Activated CD4-positive, alpha-beta T cell treated with anti-CD3 and anti-CD28 coated beads, Interleukin-10, Interleukin-2, amounts not matched to agents 100 ng/mL and 50 ng/mL, durations not matched to agents 16 hours and 8 hours (primary cell): ENCODE measurements at places on chromosomes 1 and 21.

DNA sequence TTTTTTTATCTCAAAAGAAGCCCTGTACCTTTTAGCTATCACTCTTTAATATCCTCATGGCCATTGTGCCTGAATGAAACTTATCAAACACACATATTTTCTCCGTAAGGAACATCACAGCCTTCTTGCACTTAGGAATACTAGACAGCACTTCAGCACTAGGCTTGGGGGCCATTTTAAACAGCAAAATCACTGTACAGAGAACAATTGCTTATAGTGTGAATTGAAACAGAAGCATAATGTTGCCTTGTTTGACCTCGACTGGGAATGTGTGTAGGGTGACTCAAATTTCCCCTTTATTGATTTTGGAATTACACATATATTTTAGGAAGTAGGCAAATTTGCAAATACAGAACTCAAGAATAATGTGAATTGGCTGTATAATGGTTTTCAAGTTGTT lies 36.4 kb downstream of the KYAT3 start:
- no peak for DNase-seq

GRCh38 chr1:29349871-29350491 lies 113.7 kb downstream of the PTPRU start:
- no peak for DNase-seq

GRCh38 chr1:5150191-5150590 lies 495.8 kb downstream of the AJAP1 start:
- DNase-seq = no peak

DNA sequence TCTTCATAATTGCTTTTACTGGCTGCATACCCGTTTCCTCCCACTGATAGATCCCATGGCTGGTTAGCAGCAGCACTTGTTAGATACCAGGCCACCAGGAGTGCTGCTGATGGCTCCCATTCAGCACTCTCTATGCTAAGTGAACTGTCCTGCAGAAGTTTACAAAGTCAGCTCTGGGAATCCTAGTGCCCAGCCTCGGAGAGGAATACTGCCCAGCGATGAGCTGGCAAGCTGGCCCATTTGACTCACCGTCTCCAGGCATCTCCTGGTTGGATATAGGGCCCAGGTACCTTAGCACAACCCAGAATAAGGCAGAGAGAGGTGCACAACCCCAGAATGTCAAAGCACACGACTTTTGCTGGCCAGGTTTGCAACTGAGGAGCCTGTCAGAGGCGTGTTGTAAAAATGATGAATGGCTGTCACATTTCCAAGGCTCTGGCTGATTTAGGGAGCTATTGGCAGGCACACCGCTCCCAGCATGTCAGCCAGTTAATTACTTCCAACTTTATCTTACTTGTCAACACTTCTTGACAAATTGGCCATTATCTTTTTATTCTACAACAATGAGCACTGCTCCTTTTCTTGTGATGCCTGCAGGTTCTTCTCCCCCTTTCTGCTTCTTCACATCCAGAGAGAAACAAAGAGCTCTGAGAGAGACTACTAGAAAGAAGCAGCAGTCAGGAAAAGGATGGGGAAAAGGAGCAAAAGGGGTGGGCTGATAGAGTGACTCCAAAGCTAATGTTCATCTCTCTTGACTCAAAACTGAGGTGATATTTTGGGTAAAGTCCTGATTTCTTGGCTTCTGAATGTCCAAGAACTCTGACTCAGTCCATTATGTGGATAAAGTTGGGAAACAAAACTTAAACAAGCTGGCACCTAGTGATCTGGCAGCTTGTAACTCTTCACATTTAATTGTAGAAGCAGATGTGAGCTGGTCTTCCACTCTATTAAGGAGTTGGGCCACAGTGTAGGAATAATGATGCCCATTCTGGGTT lies 10.8 kb upstream of the ANGPTL7 start:
- no peak for DNase-seq

- no peak for DNase-seq
Measured at GRCh38 chr1:86423873-86424272, at the start of gene CLCA2. Gene CLCA2 (plus strand): TSS chr1:86424171. CDS start chr1:86424248, 77 bp downstream.

DNA sequence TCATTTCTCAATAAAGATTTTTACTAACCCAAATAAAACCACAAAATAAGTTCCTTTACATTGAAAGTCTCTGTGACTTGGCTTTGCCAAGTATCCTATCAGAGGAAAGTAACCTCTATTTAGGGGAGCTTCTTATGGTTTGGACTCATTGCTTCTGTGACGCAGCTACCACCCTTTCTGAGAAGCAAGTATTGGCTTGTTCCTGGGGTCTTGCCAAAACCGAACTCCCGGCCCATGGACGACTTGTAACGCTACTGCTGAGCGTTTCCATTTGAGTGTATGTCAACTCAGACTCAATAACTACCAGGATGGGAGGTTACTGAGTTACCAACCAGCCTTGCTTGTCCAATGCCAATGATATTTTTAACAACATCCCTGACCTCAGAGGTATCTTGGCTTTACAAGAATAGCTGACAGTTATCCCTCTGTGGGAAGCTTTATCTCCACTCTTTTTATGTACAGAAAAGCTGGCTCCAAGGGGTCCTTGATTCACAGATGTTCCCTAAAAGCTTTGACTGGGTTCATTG lies 911.9 kb downstream of the TTLL7 start:
- no peak for DNase-seq

- no peak for DNase-seq
Measured at GRCh38 chr1:184512724-184513123, 125.9 kb downstream of the C1orf21 start.

DNA sequence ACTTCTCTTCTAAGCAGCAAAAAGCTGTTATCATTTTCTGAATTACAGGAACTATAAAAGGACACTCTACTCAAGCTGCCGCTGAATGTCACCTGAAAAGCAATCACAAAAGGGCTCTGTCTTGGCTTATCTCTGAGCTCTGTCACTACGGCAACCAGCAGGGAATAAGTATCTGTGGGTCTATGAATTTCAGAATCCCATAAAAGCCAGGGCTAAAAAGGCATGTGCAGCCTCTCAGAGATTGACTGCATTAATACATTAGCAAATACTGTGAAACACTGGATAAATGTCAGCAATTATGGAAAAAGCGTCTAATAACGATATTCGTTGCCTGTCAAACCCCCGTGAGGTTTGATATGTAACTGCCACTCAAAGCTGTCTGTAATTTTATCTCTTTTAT lies 210.2 kb upstream of the DMRTA2 start:
- DNase-seq = no peak

DNA sequence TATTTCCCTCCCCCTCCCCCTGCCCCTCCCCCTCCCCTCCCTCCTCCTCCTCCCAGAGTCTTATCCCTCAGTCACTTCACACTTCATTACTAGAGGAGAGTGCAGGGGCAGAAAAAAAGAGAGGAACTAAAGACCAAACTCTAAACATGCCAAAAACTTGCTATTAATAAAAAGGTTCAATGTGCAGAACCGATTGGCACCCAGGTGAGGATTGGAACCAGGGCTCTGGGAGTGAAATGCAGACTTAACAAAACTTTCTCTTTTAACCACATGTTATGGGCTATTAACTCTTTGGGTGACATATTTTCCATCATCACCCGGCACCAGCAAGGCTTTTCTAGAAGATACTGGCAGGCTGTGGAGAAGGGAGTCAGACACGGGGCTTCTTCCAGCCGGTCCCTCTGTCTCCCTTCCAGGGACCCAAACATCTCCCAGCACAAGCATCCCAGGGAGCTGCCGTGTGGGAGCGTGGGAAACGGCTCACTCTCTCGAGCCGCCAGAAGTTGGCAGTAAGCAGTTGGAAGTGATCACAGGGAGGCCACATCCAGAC lies 13.6 kb downstream of the NID1 start:
- DNase-seq = no peak

DNA sequence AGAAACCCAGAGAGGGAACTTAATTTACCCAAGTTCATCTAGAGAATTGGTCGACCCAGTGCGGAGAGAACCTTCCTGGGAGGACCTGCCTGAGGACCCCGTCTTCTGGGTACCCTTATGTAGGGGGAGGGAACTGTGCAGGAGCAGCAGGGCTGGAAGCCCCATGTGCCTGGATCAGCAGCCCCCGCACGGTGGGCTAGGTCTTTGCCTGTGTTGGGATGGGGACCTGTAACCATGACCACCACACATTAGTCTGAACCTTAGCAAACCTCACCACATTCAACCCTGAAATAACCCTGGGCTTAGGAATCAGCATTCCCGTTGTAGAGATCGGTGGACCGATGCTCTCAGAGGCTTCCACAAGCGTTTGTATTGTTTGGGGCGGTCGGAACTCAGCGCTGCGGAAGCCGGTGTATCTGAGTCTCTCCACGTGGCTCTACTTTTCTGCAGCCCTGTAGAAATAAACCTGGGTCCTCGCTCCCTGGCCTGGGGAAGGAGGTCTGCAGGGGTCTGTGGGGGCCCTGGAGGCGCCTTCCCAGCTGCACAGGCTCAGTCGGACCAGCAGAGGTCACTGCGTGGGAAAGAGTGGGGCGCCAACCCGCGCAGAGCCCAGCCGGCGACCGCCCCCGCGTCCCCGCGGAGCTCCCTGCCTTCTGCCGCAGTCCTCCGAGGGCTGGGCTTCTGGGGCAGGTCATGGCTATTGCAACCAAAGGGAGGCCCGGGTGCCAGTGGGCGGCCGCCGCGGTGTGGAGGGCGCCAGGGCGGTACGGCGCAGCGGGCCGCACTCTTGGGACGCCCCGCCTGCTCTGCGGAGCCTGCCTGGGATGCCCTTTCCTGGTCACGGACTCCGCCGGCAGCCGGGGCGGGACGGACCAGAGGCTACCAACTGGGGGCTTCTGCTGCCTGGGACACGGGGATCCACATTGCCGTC lies 36.2 kb upstream of the KCNA10 start:
- DNase-seq = peak; percentile 50

DNA sequence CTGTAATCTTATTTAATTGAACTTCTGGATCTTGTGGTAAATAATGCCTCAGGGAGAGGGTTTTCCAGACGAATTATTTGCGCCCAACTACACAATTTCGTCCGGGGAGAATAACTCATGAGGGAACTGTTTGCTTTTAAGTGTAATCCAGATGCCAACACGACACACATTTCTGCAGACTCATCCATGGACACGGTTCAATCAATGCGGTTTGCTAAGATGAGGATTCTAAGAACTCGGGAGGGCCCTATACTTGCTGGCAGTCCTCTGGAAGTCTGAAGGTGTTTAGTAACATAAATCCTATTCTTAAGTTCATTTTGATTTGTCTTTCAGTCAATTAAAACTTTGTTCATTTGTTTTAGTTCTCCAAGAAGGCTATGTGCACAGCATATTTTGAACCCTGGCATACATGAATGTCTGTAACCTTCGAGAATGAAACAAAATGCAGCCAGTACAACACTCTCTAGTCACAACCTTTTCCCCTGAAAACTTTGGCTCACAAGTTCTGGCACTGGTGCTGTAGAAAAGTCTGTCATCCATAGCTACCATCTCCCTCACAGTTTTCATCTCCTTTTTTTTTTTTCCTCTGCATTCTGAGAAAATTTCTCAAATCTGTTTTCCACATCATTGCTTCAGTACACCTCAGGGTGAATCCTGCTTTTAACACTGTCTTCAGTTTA lies 38.8 kb downstream of the DIPK1A start:
- no peak for DNase-seq

GRCh38 chr1:15598436-15598835 lies 13.6 kb upstream of the AGMAT start:
- no peak for DNase-seq

DNA sequence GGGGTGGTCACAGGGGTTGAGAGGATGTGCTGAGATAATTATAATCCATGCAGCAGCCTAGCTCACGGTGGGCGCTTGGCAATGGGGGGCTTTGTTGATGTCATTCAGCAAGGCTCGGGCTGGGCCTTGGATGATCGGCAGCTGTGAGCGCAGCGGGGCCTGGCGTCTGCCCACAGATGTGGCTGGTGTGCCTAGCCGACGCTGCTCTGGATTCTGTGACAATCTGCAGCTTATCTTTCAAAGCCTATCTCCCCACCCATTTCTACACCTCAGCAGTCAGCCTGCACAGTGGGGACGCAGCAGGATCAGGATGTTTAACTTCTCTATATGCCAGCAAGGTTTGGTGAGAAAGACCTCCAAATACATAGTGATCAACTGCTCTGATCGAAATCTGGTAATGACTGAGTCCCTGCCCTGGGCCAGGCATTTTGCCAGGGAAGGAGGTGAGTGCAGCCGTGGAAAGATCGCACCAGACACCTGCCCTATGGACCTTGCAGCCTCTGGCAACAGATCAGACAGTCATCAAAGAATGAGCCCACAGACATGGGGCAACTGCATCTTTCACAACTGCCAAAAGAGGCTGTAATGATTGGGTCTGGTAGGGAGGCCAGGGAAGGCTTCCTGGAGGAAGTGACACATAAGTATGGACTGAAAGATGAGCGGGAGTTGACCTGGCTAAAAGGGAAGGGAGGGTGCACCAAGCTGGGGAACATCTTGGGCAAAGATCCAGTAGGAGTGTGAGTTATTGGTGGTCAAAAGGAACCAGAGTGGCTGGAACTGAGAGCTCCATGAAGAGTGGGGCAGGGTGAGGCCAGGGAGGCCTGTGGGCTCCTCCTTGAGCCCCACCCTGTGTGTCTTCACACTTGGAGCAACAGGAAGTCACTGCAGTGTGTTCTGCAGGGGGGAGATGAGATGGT lies 35.3 kb downstream of the EPHB2 start:
- DNase-seq = no peak

- no peak for DNase-seq
Measured at GRCh38 chr21:31218830-31219608, 125.0 kb downstream of the TIAM1 start.

- DNase-seq = peak; percentile 49
Measured at GRCh38 chr1:7975212-7975865, 13.8 kb downstream of the PARK7 start.

- DNase-seq = peak; percentile 65
Measured at GRCh38 chr1:12014141-12014991, 4.9 kb upstream of the MIIP start.

DNA sequence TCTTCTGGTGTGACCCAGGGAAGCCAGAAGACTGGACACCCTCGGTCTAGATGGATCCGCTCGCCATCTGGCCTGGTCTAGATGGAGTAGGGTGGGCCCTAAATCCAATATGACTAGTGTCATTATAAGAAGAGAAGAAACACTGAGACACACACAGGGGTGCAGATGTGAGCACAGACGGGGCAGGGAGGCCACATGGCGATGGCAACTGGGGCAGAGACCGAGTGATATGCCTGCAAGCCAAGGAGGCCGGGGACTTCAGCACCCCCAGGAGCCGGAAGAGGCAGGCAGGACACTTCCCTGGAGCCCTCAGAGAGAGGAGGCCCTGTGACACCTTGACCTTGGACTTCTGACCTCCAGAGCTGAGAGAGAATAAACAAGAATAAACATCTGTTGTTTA lies 5.6 kb upstream of the TFF3 start:
- DNase-seq = no peak

DNA sequence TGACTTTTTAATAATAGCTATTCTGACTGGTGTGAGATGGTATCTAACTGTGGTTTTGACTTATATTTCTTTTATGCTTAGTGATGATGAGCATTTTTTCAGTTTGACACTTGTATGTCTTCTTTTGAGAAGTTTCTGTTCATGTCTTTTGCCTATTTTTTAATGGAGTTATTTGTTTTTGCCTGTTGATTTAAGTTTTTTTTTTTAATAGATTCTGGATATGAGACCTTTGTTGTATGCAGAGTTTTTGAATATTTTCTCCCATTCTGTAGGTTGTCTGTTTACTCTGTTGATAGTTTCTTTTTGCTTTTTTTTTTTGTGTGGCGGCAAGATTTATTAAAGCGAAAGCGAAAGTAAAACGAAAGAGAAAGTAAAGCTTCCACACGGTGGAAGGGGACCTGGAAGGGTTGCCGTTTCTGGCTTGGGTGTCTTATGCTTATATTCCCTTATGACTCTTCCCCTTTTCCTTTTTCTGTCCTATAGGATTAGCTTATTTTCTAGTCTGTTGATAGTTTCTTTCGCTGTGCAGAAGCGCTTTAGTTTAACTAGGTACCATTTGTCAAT lies 67.6 kb downstream of the TBX19 start:
- peak; percentile 29 for DNase-seq

GRCh38 chr1:228101994-228102790 lies 933 bp downstream of the C1orf35 start:
- DNase-seq = peak; percentile 62
